Right lung (tissue), 10 donors: ENCODE measurements at places on chromosomes 6 and 20. TPM values are rescaled to one million over a fixed set of nuclear protein-coding genes. Genes with fewer than 3 reads are reported as not detected.
A peak's percentile ranks its signal among the peaks of the same experiment; 100 is the strongest.

The ZSWIM3 gene
- polyA plus RNA-seq: 5.0 TPM

DNA sequence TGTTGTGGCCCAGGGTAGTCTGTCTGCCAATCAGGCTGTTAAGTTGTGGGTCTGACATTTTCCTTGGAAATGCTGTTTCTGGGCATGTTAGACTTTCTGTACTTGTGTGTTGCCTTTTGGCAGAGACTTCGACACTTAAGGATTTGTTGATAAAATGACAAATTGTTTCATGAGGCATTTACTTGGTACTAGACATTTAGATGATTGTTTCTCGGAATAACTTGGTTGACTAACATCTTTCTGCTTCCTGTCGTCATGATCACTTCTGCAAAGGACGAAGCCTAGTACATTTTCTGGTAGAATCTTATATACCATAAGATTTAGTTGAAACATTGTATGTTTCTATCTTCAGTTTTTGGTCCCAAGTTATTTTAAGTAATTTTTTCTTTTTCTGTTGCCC is 34.1 kb downstream of the UTRN start:
- no peak for DNase-seq

The FAM184A gene
- 123 TPM for polyA plus RNA-seq

DNA sequence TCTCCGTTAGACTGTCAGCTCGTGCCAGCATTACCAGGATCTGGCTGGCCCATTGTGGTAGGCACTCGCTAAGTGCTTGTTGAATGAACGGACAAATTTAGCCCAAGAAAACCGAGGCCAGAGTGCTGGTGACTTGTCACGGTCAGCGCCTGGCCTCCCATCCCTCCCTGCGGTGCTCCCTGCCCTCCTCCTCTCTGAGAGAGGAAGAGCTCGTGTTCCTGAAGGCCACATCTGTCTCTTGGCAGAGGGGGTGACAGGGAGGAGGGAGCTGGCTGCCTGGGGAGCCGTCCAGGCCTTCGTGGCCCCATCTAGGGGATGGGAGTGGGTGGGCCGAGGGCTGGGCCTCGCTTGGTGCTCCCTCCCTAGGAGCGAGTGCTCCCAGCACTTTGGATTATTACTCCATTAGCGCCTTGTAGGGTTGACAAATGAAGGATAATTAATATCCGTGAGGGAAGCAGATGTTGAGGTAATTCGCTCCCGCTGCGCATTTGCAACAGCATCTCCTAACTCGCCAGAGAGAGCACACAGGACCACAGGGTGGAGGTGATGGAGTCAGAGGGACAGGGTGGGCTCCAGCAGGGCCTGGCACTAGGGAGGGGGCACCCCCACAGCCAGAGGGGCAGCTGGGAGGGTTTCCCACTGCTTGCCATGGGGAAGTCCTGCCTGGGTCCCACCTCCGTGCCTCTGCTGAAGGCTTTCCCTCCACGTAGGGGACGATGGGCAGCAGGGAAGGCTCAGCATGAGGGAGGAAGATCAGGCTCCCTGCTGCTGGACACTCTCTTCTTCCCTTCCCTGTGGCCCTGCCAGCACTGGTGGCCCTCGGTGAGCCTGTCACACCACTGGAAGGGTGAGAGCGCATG is 37.0 kb downstream of the VSTM2L start:
- DNase-seq: no peak

DNA sequence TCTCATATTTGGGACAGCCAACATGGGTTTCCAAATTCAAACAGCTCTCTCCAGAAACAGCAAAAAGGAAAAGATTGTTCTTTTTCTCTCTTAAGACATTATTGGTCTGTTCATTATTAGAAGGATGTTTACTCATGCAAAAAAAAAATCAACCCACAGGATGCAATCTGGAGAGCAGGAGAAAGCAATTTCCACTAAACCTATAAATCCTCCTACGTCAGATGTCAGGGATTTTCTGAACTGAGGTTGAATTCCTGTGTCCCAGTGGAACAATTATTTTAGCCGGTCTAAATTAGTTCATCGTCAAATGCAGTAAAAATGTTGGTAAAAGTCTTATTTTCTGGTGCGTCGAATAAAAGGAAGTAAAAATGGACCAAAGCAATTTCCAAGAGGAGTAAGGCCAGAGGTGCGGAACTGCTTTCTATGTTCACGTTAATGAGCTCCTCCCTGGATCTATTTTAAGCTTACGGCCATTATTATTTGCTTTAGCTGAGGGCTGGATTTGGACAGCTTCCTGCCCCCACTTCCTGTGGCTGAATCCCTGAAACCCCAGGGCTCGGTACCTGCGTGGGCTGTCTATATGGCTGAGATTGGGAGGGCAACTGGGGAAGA is at the start of gene GABRR1:
GABRR1 (minus strand) TSS at position 60 of the 612 bp plus-strand sequence; CDS start at position 24, 36 bp downstream.
- no peak for DNase-seq

- DNase-seq: peak; percentile 20
These were observed 603.8 kb downstream of the PRKN start for GRCh38 chr6:162123797-162124196.

DNA sequence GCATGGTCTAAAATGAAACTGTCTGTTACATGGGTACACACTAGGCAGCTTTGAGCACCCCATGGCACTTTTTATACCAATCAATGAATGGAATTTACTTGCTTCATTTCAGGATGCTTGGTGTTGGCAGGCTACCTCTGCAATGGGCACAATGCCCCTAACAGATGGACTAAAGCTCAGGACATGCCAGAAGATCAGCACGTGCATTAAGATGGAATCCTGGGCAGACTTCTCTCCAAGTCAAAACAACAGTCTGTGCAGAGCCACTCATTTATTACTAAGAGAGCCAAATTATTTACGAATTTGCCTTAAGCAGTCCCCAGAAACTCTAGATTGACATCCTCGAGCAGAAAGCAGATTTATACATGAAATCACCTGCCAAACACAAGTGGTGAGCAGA is 55.8 kb upstream of the SCML4 start:
- DNase-seq: no peak

GRCh38 chr6:167797011-167797471 is 29.7 kb upstream of the AFDN start:
- no peak for DNase-seq

- DNase-seq: no peak
These were observed 228.1 kb downstream of the ATXN1 start for GRCh38 chr6:16533210-16533609.

GRCh38 chr6:42502990-42503389 is 51.3 kb upstream of the TRERF1 start:
- DNase-seq: no peak

The C20orf204 gene
- polyA plus RNA-seq: 1.1 TPM

GRCh38 chr20:50611128-50611810 is 80.1 kb downstream of the RIPOR3 start:
- no peak for DNase-seq

DNA sequence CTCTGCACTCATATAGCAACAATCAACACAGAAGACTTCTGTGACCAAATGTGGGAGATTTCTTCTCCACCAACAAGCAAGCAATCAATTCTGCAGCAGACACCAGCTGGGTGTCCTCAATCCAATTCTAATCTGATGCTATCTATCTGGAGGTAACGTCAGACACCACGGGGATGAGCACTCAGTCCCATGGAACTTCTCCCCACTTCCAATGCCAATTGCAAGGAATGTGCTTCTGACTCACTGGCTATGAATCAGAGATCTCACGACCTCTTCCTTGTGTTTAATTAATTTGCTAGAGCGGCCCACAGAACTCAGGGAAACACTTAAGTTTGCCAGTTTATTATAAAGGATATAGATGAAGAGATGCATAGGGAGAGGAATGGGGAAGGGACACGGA is 103.5 kb upstream of the SIRPG start:
- no peak for DNase-seq

DNA sequence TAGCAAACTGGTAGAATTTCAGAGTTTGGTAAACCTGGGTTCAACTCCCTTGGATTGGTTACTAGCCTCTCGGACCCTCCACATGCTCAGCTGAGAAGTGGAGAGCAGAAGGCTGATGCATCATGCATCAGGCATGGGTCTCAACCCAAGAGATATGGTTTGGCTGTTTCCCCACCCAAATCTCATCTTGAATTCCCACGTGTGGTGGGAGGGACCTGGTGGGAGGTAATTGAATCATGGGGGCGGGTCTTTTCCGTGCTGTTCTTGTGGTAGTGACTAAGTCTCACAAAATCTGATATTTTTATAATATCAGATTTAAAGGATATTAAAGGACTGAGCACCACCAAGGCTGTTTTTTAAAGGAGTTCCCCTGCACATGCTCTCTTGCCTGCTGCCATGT is 75.1 kb downstream of the PPP1R3G start:
- no peak for DNase-seq

GRCh38 chr20:20606050-20606449 is 106.4 kb downstream of the RALGAPA2 start:
- DNase-seq: no peak

The MCHR2 gene
- not detected for polyA plus RNA-seq

- no peak for DNase-seq
These were observed 151.9 kb downstream of the CFAP61 start for GRCh38 chr20:20204256-20204655.

DNA sequence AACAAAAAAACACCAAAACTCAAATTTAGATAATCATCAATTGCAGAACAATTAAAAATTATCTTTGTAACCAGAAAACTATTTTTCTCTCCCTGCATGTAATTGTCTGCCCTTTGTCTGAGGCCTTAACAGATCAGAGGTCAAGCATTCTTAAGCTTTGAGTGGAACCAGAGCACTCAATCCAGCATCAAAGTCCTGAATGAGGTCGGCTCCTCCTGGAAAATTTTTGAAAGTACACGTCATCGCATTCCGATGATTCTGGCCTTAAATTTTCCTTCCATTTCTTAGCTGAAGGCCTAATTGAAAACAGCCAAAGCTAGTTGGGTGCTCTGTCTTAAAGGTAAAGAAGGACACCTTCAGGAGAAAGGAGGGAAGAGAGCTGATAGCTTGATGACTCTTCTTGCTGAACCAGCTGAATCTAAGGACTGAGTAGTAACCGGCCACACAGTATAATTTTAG is 510.2 kb upstream of the SULF2 start:
- no peak for DNase-seq

The SLC17A1 gene
- 0.18 TPM for polyA plus RNA-seq

The LY6G6C gene
- polyA plus RNA-seq: 0.93 TPM

The RHAG gene
- polyA plus RNA-seq: 1.7 TPM

DNA sequence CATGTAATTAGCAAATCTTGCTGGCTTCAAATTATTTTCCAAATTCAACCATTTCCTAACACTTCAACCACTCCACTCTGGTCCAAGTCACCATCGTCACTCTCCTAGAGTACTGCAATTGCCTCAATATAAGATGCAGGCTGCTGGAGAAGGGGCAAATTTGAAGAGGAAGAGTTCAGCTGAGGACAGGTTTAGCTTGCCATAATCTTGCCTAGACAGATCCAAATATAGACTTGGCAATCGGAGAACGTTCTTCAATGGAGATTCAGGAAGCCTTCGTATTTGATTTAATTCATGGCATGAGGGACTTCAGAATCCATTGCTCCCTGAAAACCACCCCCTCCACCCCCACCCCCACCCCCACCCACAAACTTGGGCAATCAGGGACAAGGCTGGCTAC is 15.4 kb upstream of the KHDC1L start:
- no peak for DNase-seq

The PLAGL2 gene
- polyA plus RNA-seq: 24.8 TPM

DNA sequence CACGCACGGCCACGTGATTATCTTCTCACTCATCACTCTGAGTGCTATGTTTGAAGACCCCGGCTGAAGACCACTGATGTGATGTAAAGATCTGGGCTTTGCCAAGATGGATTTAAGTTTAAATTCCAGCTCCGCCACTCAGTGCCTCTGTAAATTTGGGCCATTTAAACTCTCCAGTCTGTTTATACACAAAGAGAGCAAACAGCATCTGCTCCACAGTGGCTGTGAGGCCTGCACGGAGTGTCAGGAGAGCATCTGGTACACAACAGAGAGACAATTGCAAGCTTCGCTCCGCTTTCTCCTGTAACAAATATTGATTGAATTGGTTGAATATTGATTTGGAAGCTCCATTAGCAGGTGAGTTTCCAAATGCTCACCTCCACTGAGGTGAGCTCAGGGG is 80.5 kb upstream of the FRMD1 start:
- DNase-seq: no peak

GRCh38 chr20:48238326-48238725 is 453.0 kb upstream of the SULF2 start:
- no peak for DNase-seq
